ENCODE measurements at places on chromosomes 3 and 15.

- DNase-seq, result no peak
These were observed 67.9 kb downstream of the CRTC3 start for GRCh38 chr15:90597577-90597976.

DNA sequence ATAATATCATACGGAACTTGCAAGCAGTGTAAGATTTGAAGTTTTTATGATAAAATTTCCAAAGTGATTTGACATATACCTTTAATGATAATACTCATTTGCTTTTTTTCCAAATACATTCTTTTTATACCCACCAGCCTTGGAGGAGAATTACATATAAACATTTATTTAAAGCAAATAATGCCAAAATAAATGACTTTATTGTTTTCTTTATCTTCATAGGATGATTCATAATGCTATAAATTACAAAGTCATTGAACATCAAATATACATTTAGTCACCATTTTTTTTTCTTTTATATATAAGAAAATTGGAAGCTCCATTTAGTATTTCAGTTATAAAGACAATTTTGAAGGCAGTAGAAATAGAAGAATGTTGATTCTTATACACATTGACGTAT, 450.9 kb downstream of the NAALADL2 start:
- no peak for DNase-seq

DNA sequence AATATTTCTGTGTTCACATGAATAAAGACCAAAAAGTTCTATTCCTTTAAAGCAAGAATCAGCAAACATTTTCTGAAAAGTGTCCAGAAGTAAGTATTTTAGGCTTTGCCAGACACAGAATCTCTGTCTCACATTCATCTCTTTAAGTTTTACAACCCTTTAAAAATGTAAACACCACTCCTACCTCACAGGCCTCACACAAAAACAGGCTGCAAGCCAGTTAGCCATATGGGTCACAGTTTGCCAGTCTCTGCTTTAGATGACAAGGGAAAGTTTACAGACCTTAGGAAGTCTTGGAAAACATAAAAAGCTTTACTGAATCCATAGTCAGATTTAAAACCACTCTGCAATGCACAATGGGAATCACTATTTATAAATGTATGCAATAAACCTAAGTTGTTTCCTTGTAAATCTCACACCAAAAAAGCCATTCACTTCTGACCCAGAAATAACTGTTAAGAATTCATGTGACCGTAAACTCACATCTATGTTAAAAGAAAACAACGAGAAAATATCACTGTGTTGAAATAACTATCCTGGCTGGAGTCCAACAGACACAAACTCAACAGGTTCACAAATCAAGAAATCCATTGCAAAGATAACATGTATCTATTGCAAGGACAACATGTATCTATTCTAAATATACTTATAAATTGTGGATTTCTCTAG, 308.2 kb downstream of the ULK4 start:
- no peak for DNase-seq

DNA sequence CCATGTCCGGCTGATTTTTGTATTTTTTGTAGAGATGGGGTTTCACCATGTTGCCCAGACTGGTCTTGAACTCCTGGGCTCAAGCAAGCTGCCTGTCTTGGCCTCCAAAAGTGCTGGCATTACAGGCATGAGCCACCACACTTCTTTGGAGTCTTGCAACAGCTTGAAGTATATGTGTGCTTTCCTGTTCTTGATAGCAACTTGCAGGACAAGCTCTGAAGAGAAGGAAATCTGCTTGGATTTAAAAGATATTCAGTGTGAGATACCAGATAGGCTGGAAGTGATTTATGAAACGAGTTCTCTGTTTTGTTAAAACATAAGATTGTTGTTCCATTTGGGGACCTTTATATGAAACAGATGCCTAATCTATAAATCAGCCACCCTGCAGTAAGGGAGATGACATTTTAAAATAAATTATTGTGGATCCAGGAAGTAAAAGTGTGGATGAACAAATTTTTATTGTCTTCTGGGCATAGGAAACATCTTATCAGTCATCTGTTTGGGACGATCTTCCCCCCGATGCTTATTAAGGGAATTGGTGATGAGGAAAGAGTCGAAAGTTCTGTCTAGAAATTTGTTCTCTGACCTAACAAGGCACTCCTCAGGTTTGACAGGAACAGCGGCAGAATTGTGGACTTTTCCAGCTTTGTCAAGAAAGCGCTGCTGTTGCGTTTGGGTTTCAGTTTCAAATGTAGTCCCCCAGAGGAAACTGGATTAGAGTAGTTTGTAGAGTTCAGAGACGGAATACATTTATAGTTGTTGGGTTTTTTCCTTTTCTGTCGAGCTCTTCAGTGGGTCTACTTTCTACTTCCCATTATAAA, 53.7 kb upstream of the MAGI1 start:
- no peak for DNase-seq

DNA sequence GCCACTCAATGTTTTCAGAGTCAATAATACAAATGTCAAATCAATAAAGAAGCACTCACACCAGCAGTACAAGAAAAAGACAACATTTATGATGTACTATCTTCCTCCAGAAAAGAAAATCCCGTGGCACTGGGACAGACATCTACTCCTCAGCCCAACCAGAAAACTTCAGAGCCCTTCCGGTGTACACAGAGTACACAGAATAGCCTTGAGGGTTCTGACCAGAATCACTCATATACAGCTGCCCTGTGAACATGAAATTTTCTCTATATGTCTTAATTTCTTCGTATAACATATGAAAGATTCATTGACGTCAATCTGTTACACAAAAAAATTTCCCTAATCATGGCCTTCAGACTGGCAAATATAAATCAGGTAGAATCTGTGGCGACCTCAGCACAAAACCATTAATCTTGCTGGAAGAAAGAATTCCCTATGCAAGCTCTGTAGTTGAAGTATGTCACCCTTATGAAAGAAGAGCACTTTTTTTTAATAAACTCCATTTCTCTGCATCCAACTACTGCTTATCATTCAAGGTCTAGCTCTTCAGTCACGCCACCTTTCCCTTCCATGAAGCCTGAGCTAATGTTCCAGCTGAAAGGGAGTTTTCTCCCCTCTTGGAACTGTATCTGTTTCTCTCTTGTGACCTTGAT, 53.8 kb upstream of the PLAAT1 start:
- DNase-seq, result no peak

GRCh38 chr3:335240-335639, 138.7 kb downstream of the CHL1 start:
- DNase-seq, result no peak

- no peak for DNase-seq
These were observed 42.3 kb upstream of the USP3 start for GRCh38 chr15:63462088-63462487.

- no peak for DNase-seq
These were observed 534.6 kb upstream of the ROBO2 start for GRCh38 chr3:76505202-76505845.

DNA sequence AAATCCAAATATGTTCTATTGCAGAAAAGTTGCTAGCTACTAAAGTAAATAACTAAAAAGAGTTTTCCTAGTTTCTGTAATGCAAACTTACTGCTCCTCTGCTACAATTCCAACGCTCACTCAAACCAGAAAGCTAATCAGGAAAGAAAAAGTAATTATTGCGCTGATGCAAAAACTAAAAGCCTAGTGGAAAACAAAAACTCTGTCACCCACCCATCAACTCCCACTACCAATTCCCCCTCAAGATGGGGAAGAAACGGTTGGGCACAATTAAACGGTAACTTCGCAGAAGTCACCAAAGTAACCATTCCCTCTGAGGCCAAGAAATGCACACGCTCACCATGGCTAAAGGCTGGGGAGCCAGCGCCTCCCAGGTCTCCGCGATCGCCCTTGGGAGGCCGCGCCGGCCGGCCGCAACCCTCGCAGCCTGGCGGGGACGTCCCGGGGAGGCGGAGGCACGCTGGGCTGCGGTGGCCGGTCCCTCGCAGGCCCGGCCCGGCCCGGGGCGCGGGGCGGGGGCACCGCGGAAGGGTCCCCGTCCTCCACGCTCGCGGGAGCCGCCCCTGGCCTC, 684 bp downstream of the SLTM start:
- no peak for DNase-seq

Measured in NCI-H524 treated with DMSO at 0.1 percent for 48 hours (cell line).